ENCODE measurements at places on chromosomes 4 and X. TPM values are rescaled to one million over a fixed set of nuclear protein-coding genes. Genes with fewer than 3 reads are reported as not detected.

MSN gene
- total RNA-seq: 91.2 TPM

GRCh38 chr4:186472948-186473347, 82.4 kb downstream of the MTNR1A start:
- DNase-seq: no peak

- no peak for DNase-seq
These were observed 660.8 kb upstream of the AADAT start for GRCh38 chr4:170750519-170750918.

DNA sequence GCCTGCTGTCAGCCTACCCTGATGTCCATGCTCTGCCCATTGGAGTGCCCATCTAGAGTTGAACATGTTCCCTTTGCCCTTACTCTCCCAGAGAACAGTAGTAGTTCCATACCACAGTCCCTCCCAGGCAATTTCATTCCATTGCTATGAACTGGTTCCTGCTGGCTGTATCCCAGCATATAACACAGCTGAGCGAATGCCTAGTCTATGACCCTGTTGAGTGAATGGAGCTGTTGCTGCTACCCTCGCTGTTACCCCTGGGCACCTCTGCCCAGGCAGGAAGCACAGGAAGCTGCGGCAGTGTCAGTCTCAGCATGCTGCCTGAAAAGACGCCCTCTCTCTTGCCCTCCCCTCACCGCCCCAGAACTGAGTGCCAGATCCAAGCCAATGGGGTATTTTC, 73.3 kb downstream of the SOX3 start:
- no peak for DNase-seq

DNA sequence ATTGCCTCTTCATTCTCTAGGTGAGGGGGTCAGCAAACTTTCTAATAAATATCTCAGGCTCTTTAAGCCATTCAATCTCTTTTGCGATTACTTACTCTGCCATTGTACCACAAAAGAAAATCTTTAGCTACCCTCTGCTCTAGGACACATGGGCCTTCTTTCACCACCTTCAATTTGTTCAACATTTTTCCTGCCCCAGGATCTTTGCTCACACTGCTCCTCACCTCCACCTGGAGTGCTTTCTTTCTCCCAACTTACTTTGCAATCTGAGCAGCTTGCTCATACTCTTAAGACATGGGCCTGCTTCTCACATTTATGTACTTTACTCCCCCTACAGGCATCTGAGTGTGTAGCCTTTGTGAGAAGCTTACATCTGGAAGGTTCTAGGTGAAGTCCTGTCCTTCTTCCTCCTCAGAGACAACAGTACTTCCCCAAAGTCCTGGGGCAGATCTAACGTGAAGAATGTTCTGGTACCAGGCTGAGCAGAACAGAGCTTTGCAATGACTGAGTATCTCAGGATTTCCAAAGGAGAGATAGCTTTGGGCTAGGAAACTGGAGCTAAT, 55.0 kb upstream of the PRDM5 start:
- no peak for DNase-seq

- no peak for DNase-seq
These were observed 30.4 kb downstream of the KIT start for GRCh38 chr4:54687887-54688841.

DNA sequence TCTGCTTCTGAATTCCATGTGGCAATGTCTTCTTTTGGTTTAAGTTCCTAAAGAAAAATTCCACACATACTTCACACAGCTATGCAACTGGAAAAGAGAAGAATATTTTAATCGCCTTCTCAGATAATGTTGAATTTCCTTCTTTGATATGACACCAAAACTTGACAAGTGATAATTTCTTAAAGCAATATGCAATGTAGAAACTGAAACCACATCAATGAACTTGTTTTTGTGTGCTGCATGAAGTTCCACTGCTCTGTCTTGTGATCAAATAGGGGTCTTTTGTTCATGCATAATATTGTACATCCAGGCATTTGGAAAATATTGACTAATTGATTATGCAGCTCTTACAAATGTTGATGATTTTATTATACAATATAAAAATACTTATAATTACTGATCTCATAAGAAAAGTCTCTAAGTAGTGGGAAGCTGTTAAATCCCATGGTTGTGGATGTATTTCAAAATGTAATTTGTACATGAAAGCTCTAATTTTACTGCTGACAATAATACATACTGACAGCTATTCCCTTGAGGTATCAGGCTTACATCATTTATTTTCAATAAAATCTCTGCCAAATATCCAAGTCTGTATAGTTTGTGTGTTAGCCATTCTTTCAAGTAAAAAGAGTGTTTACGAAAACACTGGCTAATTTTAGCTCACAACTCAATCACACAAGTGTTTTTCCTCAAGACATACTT, 56.5 kb downstream of the AGA start:
- no peak for DNase-seq

- DNase-seq: peak; percentile 37
These were observed 680 bp downstream of the MAEA start for GRCh38 chr4:1290165-1290977.

DNA sequence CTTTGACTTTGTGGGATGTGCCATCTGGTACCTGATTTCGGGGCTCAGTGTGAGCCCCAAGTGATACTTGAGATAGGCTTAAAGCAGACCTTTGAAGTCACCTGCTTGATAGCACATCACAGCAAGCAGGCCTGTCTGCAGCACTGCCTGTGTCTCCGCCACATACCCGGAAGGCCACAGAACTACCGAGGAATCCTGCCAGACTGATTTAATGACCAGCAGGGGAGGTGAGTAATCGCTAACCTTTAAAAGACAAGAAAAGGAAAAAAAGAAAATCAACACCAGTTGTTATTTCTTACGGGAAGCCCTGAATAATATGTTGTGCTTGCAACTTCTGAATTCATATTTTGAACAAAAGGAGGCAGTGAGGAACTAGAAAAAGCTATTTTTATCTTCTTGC, 6.8 kb downstream of the PTCHD1 start:
- DNase-seq: no peak

DNA sequence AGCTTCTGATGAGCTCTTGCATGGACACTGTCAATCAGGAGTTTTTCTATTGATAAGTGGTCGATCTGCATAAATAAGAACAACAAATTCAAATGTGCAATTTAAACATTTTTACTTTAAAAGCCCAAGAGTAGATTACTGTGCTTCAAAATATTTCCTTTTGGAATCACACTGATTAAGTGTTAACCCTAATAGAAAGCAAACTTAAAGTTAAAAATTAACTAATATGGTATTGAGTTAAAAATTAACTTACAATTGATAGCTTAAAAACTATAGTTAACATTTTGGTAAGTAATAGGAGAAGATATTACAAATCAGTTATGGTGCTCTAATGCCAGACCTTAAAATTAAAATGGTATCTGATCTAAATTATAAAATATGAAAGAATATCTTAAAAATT, 25.9 kb downstream of the MED14 start:
- DNase-seq: no peak

EVC gene
- 6.3 TPM for total RNA-seq

DNA sequence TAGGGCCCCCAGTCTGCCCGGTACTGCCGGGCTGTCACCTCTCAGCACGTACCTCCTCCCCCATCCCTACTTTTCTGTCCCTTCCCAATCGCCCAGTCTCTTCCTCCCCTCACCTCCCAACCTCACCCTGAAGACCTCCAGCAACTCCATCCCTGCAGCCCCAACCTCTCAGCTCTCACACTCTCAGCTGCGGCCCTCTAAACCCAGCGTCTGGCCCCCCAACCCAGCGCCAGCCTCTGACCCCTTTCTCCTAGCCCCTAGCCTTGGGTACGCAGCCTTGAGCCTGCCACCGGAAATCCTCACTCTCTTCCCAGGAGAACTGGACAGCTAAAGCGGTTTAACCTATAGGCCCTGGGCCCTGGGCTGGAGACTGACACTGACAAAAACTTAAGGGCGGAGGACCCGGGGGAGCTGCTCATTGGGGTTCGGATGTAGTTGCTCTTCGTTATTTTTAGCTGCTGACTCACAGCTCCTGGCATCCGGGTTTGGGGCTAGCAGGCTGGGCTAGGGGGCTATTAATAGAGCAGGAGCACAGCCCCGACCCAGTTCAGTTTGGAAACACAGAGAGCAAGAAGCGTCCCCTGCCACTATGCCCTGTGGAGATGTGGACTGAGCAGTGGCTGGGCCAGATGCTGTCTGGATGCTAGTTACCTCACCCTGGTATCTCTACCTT, 9.6 kb upstream of the DLG3 start:
- peak; percentile 53 for DNase-seq

DNA sequence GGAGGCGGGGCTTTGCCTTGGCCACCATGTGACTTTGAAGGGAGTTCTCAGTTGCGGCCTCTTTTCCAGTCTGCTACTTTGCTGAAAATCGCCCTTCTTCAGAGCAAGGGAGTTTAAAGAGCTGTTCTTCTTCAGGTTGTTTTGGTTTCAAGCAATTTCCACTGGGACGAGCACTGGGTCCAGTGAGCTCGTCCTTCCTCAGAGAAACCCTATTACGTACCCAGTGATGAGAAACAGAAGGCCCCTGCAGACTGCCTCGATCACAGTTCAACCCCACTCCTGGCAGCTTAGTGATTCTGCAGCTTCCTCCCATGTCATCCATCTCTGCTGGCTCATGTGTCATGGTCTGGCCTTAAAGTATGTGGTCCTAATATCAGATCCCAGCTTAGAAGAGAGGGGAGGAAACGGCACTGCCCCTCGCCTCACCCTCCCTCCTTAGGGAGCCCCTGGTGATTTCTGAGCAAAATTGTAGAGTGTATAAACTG, 7.8 kb upstream of the FAM149A start:
- DNase-seq: no peak

DNA sequence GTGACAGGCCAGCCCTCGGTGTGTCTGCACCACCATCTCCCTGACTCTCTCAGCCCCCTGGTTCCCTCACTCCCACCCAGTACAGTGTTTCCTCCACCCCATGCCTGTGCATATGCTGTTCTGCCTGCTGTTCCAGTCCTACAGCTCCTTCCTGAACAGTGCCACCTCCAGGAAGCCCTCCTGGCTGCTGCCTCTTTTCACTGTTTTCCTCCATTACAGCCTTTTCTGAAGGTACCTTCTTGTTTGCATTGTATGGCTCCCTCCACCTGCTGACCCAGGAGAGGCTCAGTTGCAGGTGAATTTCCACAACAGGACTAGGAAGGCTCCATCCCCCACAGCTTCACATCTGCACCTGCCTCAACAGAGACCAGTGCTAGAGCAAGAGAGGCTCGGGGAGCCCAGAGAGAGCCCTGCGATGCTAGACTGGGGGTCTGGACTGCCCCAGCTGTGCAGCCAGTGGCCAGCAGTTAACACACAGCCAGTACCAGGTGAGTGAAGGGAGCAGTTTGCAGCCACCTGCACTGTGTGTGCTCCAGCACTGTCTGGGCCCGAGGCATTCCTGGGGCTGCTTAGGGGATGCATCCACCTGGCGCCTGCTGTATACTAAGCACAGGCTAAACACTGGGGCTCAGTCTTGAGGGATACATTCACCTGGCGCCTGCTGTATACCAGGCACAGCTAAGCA, 92.0 kb downstream of the ADRA2C start:
- DNase-seq: no peak

DNA sequence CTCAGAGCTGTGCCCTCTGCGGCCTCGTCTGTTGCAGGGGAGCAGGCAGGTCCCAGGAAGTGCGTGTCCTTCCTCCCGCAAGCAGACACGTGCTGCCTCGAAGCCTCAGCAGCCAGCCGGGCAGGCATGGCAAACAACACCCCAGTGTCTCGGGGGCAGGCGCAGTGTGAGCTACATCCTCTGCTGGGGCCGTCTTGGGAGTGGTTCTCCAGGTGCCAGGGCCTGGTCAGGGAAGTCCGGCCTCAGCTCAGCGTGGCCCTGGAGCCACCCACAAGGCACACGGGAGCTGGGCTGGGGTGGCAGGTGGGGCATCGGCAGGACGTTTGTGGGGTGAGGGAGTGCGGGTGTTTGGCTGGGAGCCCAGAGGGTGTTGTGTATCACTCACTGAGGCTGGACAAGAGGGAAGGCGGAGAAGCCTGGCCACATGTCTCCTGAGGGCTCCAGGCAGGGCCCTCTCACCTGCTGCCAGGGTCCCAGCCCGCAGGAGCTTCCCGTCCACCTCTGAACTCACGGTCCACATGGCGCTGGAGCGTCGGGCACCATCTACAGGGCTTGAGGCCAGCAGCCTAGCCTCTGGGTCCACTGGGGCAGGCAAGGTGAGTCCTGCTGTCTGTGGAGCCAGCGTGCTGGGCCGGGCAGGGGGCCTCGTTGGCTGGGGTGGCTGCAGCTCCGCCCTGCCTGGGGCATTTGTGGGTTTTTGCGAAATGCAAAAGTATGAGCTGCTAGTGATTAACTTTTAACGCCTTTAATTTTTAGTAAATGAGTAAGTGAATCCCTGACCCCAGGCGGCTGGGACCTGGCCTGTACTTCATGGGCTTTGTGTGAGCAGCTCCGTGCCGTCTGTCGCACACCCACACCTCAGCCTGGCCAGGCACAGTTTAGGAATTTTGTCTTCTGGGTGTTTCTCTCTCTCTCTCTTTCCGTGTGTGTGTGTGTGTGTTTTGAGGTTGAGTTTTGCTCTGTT, 17.3 kb upstream of the UVSSA start:
- DNase-seq: peak; percentile 32

CD38 gene
- total RNA-seq: 1.7 TPM

DNA sequence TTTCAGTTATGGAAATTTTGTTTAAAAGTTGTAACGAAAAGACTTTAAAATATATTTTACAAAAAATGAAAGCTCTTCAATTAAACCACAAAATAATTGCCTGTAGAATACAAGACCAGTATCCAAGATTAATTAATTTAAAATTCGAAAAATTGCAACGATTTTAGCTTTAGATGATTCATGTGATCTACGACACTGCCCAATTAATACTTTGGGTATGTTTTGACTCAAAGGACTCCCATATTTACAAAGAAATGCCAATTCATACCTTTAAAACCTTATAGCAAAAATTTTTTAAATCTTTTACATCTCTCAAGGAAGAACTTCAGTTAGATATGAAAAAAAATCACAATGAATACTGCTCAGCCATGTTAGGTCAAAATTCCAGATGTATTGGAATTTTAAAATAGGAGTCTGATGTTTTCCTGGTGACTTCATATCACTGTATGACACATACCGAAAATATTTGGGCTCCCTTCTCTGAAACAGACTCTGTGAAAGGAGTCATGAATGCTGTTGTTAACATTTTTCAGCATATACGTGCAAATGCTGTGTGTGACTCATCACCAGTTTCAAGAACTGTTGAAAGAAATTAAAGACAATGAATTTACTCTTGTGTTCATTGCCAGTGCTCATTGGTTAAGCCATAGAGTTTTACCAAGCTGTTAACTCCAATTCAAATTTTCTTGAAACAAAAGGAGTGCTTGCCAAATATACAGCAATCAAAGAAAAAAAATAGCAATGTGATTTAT, 13.8 kb upstream of the SMS start:
- no peak for DNase-seq

FAM236B gene
- total RNA-seq: not detected

GRCh38 chrX:56499372-56499771, 64.1 kb upstream of the UBQLN2 start:
- DNase-seq: no peak
